Caki2 (cell line): ENCODE measurements at places on chromosomes 6 and 20. TPM values are rescaled to one million over a fixed set of nuclear protein-coding genes. Genes with fewer than 3 reads are reported as not detected.

Gene RNF144B
- total RNA-seq: 30.7 and 37.7 TPM in 2 replicates

DNA sequence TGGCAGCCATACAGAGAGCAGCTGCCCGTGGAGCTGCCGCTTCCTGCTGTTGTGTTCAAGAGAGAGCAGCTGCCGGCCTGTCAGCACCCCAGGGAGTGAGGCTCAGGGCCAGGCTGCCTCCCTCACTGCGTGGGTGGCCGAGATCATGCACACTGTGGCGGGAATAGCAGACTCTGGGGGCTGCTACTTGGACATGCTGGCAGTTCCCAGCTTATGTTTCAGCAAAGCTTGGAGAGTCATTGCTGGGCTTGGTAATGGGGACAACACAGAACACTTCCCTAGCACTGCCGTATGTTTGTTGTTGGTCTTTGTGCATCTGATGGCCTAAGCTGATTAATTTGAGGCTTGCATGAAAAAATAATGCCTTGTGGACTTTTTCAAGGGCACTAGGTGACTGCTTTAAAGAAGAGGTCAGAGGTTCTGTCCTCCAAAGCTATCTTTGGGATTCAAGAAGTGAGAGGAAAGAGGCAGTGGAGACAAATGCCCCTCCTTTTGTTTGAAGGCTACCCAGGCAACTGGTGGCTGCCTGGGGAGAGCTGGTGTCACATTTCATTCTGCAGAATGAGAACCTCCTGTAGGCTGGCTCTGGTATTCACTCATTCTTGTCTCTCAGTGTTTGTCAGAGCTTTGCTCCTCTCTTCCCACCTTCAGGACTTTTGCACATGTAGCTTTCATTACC, 18.8 kb downstream of the MRAP2 start:
- DNase-seq: no peak

GRCh38 chr6:17281497-17282481, 628 bp downstream of the RBM24 start:
- no peak for DNase-seq

DNA sequence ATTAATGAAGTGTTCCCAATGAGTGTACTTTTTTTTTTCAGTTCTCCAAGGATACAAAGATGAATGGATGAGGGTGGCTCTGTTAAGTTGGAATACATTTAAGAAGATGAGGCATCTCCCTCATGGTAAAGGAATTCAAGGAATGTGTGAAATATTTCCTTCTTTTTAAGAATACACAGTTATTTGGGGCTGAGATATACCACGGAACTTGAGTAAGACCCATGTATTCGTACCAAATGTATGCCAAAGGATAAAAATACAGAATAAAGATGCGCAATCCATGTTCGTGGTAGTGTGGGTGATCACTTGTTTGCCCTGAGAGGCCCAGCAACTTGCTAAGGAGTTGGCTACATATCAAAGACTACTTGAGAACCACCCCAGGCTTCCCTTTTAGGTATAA, 164.2 kb upstream of the TCF21 start:
- peak; percentile 20 for DNase-seq

- peak; percentile 19 for DNase-seq
These were observed 43.6 kb upstream of the PHACTR3 start for GRCh38 chr20:59560588-59561227.

GRCh38 chr20:60224914-60225313, 266.7 kb downstream of the CDH26 start:
- no peak for DNase-seq

- no peak for DNase-seq
These were observed 7.7 kb upstream of the ZBTB24 start for GRCh38 chr6:109490713-109491112.

- DNase-seq: peak; percentile 60
These were observed 417 bp downstream of the VAPB start for GRCh38 chr20:58389324-58389967.

Gene JAG1
- 142 and 148 TPM in 2 replicates for total RNA-seq

DNA sequence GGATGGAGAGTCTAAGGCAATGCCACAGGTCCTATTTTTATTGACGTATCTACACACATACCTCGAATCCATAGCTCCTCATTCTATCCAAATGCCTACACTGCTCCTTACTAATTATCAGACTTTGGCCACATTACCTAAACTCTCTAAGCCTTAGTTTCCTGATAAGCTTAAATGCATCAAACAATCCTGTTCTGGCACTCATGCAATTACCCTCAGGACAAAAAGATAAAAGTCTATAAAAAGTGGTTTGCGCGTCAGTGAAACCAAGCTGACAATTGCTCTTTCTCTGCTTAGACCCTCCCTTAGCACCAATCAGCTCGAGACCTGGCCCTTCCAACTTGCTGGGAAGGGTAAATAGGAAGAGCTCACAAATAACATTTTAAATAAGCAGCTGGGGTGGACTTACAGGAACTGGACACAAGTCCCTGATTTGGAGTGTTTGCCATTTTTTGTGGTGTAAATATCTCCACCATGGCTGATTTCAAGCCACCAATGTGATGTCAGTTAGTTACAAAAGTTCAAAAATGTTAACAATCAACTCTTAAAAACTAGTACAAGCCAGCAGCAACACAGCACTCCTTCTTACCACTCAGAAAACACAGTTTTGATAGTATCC, 7.2 kb upstream of the PLEKHG1 start:
- DNase-seq: no peak

DNA sequence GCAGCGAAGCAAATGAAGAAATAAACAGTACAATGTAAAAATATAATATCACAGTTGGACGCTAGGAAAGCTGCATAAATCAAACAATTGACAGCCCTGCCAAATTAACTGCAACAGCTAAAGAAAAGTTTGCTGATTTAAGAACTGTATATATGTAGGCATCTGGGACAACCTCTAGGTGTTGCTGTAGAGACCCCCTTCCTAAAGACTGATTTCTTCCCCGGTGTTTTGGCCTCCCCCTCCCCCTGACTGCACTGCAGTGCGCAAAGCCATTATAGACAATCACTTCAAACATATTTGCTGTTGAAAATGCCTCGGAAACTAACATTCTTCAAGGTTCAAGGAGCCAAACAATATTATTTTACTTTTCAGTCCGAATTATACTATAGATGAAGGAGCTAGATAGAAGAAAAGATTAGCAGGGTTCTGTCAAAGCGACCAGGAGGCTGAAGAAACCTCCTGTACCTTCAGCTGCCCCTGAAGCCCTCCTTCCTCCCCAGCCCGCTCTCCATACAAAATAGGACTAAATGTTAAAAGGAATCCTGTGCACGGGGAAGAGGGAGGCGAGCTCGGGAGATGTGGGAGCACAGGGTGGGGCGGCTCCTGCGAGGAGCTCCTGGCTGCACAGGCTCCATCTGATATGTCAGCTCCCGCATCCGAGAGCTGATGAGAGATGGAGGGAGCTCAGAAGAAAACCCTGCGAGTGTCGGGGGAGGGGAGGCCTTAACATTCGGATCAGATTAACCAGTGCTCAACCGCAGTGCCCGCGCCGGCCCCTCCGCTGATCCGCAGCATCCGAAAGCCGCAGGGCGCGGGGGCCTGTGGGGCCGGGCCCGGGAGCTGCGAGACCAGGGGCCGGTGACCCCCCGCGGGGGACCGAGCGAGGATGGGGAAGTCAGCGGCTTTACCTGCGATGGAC, 822 bp downstream of the ELOVL4 start:
- DNase-seq: peak; percentile 29

Gene DEF6
- 15.2 and 16.5 TPM in 2 replicates for total RNA-seq

Gene CEP162
- 3.1 and 3.5 TPM in 2 replicates for total RNA-seq

- no peak for DNase-seq
These were observed 18.8 kb downstream of the CFAP61 start for GRCh38 chr20:20070871-20071726.

DNA sequence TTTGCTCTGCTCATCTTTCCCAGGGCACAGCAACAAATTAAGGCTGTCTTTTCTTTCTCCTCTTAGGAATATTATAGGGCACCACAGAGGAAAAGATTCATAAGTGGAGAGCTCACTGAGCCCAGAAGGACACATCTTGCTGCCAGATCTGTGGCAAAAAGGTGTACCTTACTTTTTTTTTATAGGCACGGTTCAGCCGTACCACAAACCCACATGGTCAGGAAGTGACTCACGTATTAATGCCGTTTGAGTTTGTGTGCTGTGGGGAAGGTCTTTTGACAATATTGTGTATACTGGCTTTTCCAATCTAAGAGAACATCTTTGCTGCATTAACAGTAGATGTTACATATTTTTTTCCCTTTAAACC, 28.4 kb downstream of the PAQR8 start:
- DNase-seq: peak; percentile 60
